NK-92 treated with Interleukin-12 subunit alpha and Interleukin-12 subunit beta, amount 100 ng/mL, for 24 hours (cell line): ENCODE measurements at places on chromosomes 6 and 20.
A peak's percentile ranks its signal among the peaks of the same experiment; 100 is the strongest.

GRCh38 chr20:645318-646106 is 7.5 kb downstream of the SRXN1 start:
- DNase-seq = peak; percentile 28

GRCh38 chr6:168589275-168589674 is 148.3 kb downstream of the SMOC2 start:
- DNase-seq = no peak

DNA sequence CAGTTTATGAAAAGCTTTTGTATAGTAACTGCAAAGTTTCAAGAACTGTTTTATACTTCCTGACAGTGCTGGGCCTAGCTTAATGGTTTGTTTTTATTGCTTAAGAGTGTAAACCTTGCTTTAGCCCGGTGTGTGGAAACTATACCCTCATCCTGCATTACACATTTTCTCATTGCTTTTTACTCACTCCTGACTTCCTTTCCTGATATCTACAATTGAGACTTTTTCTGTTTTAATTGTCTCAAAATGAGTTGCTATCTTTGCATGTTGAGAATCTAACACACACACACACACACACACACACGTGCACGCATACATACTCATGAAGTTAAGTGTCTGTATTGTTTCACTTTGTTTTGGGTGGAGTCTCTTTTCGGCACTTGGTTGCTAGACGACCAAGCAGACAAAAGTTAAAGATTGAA is 16.7 kb downstream of the BMP2 start:
- DNase-seq = no peak

- no peak for DNase-seq
Measured at GRCh38 chr6:116990679-116991078, 113.6 kb downstream of the RFX6 start.

DNA sequence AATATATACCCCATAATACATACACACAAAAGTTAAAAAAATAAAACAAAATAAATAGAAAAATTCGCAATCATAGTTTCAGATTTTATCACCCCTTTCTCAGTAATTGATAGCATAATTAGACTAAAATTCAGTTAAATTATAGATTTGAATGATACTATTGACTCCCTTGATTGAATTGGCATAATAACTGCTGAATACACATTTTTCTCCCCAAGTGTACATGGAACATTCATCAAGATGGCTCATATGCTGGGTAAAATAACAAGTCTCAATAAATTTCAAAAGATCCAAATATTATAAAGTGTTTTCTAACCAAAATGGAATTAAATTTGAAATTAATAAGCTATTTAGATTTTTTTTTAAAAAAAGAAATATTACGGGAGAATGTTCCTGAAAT is 616.1 kb downstream of the MAFB start:
- no peak for DNase-seq

- DNase-seq = peak; percentile 53
Measured at GRCh38 chr20:23340524-23340923, 10.1 kb upstream of the NXT1 start.

- DNase-seq = no peak
Measured at GRCh38 chr20:64216036-64216435, 39.5 kb upstream of the PCMTD2 start.

DNA sequence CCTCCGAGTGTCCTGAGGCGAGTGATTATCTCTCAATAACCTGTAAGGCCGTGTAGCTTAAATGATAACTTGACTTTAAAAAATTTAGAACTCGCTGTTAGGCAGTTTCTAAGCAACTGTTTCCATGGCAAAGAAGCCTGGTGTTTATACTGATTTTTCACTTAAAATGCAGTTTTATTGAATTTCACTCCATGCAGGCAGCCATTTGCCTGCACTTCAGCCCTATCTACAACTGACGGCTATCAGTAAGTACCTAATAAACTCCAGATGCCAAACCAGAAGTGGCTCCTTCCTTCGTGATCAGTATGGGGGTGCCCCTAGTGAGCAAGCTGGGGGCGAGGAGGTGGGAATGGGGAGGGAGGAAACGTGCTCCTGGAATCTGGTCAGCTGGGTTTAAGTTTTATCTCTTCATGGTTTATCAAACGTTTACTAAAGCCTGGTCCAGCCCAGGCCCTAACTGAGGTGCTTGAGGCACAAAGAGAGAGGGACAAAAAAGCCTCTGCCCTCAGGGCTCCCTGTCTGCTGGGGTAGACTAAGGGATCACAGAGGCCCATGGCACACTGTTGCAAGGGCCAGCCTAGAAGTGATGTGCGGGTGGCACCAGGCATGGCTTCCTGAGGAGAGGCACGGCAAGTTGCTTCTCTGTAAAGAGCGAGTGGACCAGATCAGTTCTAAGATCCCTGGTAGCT is 45.5 kb downstream of the TTI1 start:
- DNase-seq = no peak

DNA sequence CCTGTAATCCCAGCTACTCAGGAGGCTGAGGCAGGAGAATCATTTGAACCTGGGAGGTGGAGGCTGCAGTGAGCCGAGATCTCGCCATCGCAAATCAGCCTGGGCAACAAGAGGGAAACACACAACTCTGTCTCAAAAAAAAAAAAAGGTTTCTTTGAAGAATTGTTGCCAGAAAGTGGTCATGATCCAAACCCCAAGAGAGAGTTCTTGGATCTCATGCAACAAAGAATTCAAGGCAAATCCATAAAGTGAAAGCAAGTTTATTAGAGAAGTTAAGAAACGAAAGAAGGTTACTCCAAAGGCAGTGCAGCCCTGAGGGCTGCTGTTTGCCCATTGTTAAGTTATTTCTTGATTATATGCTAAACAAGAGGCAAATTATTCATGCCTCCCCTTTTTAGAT is 14.5 kb upstream of the KIFC1 start:
- no peak for DNase-seq

DNA sequence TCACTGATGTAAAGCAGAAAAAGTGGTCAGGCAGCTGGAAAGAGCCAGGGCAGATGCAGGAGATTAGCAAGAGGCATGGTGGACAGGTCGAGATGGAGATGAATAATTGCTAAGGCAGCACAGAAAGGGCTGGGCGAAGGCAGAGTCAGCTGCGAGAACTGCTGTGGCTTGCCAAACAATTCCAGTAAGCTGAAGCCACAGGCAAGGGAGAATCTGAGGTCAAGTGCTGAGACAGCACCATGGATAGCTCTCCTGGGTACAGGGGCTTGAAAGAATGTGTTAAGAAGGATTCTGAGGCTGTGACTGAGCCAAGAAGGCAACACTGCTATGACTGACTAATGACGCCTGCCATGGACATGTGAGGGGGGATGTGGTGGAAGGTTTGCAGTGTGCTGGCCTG is 220.8 kb upstream of the FOXA2 start:
- DNase-seq = no peak

DNA sequence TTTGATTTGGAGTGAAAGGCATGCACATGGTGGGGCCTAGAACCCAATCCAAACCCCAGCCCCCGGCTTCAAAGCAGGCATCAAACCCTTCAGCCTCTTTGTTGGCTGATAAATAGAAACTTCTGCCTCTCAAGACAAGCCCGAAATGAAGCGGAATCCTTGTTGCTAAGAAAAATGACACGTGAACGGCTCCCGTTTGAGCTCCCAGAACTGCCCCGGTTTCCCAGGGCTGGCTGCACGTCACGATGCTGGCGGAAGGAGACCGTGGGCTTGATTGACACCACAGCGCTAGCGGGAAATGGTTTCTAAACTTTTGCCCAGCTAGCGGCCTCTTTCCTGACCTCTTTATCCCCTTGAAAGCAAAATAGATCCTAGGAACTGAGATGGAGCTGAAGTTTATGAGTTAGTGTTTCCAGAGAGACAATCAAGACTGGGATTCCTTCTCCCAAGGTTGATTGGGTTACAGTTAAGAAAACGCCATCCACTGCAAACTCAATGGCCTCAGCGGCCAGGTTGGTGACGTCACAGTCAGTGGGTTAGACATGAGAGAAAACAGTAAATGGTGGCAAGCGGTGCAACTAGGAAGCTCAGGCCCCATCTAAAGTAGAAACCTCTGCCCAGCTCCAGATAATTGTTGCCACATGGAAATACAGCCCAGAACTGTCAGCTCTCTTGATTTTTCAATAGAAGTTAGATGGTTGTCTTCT is 117.0 kb downstream of the ANKRD60 start:
- no peak for DNase-seq

- DNase-seq = no peak
Measured at GRCh38 chr20:33027769-33028751, 3.4 kb upstream of the BPIFB6 start.

DNA sequence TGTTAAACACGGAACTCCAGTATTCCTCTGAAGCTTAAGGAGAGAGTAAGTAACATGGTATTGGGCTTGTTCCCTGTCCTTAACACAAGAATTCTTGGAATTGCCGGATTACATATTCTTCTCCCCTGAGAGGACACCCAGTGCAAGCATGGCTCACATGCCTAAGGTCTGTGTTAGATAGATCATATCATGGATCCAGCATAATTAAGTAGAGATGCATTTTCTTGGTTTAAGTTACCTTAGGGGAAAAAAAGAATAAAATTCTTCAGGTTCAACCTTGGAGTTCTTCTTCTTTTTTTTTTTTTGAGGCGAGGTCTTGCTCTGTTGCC is 53.9 kb downstream of the AKAP12 start:
- no peak for DNase-seq

- no peak for DNase-seq
Measured at GRCh38 chr6:5213836-5214235, 46.9 kb downstream of the LYRM4 start.

GRCh38 chr6:4907602-4908001 is 96.2 kb downstream of the RPP40 start:
- no peak for DNase-seq

GRCh38 chr20:4987130-4987529 is 14.2 kb downstream of the SLC23A2 start:
- no peak for DNase-seq

- DNase-seq = no peak
Measured at GRCh38 chr20:8007490-8007889, 12.1 kb downstream of the TMX4 start.
